ENCODE measurements at places on chromosomes 16 and 17.

GRCh38 chr16:59470556-59470955 lies 736.4 kb upstream of the GOT2 start:
- no peak for DNase-seq

DNA sequence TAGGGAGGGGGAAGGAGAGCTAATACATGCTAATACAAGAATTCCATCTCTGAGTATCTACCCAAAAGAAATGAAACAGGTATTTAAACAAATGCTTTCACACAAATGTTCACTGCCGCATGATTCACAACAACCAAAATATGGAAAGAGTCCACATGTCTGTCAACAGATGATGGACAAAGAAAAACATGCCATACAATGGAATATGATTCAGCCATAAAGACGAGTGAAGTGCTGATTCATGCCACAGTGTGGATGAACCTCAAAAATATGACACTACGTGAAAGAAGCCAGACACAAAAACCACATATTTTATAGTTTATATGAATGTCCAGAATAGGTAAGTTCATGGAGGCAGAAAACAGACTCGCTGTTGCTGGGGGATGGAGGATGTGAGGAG lies 321.4 kb downstream of the FOXL1 start:
- no peak for DNase-seq

- no peak for DNase-seq
Observed at GRCh38 chr17:18267366-18267765, 6.9 kb downstream of the MIEF2 start.

DNA sequence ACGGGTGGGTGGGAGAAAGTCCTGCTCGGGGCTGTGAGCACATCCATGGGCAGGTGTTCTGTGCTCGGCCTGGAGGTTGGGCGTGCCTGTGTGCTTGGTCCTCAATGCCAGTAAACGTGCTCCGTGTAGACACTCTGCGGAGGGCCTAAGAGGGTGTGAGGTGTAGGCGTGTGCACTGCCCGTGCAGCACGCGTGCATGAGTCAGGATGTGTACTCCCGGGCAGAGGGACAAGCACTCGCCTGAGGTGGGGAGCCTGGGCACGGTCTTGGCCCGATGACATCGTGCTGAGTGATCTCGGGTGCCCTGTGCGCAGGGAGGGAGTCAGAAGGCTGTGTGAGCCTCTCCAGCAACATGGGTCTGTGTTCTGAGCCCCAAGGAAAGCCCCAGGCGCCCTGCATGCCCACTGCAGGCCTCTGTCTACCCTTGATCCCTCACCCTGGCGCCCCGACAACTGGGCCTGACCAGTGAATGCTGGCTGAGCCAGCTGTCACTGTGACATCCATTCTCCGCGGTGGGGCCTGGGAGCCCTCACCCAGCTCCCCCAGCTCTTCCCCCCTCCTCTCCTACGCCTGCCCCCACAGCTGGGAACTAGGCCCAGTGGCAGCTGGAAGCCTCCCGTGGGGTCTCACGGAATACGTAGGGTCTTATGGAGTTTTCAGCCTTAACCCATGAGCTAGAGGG lies 23.5 kb upstream of the NXPH3 start:
- no peak for DNase-seq

DNA sequence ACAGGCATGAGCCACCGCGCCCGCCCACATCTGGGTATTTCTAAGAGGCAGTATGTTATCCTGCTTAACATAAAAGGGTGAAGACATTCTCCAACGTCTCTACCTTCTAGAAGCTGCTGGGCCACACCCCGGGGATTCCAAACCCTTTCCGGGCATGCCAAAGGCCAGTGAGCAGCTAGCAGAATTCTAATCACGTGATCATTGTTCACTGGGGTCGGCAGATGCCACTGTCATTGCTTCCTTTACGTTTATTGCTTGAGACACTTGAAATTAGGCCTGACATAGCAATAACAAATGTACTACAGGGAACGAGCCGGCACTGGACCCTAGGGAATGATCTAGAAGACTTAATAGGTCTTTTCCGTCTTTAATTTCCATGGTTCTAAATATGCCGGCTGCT lies 141.2 kb upstream of the ZFHX3 start:
- no peak for DNase-seq

- peak; percentile 36 for DNase-seq
Observed at GRCh38 chr17:8118769-8119580, 661 bp upstream of the ALOXE3 start.

DNA sequence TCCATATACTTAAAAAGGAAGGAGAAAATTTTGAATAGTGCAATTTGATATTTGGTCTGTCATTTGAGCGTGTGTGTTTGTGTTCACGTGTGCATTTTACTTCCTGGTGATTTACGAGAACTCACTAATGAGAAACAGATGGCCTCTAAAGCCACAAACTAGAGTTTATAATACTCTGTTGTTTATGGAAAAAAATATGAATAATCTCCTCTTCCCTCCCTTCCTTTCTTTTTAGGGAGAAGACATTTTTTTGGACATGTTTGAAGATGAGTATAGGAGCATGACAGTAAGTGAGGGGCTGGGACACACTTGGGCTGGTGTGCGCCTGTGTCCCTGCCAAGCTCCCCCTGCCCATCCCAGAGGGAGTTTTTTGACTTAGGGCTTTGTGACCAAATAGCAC lies 102.7 kb downstream of the CLEC16A start:
- DNase-seq = no peak
